ENCODE measurements at places on chromosomes 2 and 18. TPM values are rescaled to one million over a fixed set of nuclear protein-coding genes. Genes with fewer than 3 reads are reported as not detected.

The DYSF gene
- total RNA-seq = 6.3 TPM

The CLEC4F gene
- not detected for total RNA-seq

- no peak for DNase-seq
These were observed 81.9 kb upstream of the LRATD1 start for GRCh38 chr2:14550658-14551057.

- no peak for DNase-seq
These were observed 13.1 kb upstream of the UGT1A9 start for GRCh38 chr2:233658610-233659009.

The ABHD1 gene
- not detected for total RNA-seq

The KCNG2 gene
- not detected for total RNA-seq

The MEP1B gene
- not detected for total RNA-seq

DNA sequence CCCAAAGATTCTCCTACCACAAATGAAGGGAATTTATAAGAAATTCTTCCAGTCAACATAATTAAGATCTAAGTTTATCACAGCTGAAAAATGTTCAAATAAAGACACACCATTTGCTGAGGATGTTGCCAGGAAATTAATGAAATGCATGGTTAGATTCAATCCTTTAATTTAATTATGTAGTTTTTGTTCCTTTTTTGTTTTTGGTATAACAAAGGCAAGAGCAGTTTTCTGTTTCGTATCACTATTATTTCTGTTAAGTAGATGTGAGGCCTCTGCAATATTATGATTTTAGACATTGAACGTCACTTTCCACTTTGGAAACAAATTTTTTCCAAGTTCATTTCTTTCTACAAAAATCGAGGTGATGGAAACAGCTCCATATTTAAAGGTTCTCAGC lies 440.0 kb downstream of the THSD7B start:
- no peak for DNase-seq

The PROC gene
- 0.17 TPM for total RNA-seq

The TMEM37 gene
- 1.2 TPM for total RNA-seq

GRCh38 chr18:41992703-41993102 lies 37.7 kb downstream of the PIK3C3 start:
- no peak for DNase-seq

DNA sequence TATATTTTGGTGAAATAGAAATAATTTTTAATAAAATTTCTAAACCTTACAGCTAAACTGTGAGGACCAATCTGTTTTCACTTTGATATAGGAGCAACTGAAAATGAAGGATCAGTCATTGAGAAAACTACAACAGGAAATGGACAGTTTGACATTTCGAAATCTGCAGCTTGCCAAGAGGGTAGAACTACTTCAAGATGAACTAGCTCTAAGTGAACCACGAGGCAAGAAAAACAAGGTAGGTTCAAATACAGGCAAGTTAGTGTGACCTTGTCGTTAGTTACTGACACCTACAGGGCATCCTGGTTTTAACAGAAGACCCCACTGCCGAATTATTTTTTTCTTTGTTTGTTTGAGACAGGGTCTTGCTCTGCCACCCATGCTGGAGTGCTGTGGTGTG lies 75.5 kb upstream of the STON1 start:
- DNase-seq = no peak

The EFHD1 gene
- total RNA-seq = 16.6 TPM

- no peak for DNase-seq
These were observed 1.1 kb downstream of the MAPK4 start for GRCh38 chr18:50560681-50561629.

GRCh38 chr2:207617011-207617671 lies 8.1 kb downstream of the METTL21A start:
- DNase-seq = no peak

- DNase-seq = no peak
These were observed 14.7 kb upstream of the EML6 start for GRCh38 chr2:54708584-54709335.

The UNC50 gene
- 35.3 TPM for total RNA-seq

The UXS1 gene
- total RNA-seq = 79.7 TPM

DNA sequence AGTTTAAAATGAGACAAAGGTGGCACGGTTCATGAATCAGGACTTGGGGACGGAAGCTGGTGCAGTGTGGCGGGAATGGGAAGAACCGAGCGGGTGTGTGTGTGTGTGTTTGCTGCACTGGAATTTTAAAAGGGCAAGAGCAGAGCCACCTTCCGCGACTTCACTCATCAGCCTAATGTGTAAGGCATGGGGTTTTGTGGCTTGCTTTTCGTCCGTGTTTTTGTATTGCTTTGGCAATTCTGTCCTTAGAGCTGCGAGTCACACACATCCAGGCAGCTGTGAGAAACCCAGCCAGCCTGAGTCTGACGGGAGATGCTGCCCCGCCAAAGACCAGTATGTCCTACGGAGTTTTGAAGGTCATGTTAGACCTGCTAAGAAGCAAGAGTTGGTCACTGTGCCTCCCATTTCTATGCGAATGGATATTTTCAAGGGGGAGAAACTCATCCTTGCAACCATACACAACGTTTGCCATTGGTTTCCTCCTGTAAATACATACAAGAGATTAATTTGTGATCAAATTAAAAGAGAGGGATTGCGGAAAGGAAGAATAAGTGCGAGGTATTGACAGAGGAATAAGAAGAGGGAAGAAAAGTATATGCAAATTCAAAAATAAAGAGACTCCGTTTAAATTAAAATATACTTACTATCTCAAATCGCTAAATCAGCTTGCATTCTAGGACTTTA lies 665 bp upstream of the CACNB4 start:
- no peak for DNase-seq

- DNase-seq = no peak
These were observed 252.1 kb upstream of the SLC14A2 start for GRCh38 chr18:45363196-45363595.

- DNase-seq = peak; percentile 19
These were observed 18.3 kb downstream of the DNPEP start for GRCh38 chr2:219369447-219369861.

DNA sequence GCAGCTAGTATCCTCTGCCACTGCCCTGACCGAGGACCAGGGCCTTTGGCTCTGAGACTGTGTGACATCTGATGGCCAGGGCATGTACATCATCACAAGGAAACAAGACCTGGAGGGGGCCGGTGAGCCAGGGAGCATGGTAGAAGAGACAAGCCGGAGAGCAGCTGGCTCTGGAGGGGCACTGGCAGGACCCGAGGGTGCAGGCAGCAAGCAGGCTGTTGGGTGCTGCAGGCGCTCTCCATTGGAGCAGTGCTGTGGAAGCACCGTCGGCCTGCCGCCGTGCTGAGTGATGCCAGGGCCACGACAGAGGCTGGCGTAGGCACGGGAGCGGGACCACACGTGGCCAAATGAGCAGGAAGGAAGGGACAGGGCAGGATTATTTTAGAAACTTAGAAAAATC lies 335.2 kb downstream of the GBX2 start:
- DNase-seq = no peak

DNA sequence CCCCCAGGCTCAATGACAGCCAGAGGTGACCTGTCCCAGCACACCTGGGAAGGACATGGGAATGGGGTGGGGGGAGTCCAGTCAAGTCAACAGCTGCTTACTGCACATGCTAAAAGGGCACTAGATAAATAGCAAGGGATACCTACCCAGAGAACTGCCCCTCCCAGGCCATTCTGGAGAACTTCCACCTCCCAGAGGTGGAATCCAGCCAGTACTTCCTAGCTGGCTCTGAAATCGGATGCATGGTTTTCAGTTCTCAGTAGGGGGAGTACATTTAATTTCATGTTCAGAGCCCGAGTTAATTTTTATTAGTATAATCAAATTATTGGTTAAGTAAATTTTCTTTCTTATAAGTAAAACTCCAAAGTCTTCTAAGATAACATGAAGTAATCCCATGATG lies 28.9 kb upstream of the ITGA6 start:
- no peak for DNase-seq

DNA sequence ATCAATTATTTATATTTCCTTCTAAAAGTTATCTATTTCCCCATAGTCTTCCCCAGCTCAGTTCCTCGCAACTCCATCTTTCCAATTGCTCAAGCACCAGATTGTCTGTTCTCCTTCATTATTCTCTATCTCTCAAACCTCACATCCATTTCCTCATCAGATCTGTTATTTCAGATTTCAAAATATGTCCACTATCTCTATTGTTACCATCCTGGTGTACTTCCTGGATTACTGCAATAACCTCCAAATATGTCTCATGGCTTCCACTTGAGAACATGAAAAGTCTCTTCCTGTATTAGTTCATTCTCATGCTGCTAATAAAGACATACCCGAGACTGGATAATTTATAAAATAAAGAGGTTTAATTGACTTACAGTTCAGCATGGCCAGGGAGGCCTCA lies 641.7 kb upstream of the ZEB2 start:
- DNase-seq = no peak

DNA sequence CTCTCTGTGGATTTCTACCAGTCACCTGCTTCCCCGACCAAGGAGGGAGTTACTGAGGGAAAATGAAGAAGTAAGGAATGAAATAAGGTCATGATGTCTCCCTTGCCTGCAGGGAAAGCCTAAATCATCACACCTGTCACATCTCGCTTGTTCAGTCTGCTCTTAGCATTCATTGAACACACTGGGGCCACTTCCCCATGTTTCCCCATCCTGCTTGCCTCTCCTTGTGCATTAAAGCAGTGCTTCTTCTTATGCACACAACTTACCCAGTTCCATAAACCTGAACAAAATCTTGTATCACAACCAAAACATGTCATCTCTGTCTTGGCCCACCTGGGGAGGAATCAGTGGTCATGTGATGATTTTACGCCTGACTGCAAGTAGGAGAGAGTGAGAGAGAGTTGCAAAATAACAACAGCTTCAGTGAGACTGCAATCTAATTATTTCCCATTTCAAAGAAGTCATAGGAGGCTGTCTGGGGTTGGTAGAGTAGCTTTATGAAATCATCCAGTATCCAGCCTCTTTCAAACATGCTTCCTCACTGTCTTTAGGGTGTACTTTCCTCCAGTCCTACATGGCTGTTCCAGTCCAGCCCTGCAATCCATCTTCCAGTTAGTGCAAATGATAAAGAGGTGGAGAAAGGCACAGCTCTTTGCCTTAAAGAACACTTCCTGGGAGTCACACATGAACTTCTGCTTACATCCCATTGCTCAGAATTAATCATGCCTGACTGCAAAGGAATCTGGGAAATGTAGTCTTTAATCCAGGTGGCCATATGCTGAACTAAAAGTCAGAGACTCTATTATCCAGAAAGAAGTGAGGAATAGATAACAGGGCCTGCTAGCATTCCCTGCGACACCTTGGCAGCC lies 220.1 kb downstream of the HAUS1 start:
- peak; percentile 45 for DNase-seq

The EGR4 gene
- 0.07 TPM for total RNA-seq

The WDR43 gene
- 80.2 TPM for total RNA-seq

The HOXD13 gene
- total RNA-seq = not detected

DNA sequence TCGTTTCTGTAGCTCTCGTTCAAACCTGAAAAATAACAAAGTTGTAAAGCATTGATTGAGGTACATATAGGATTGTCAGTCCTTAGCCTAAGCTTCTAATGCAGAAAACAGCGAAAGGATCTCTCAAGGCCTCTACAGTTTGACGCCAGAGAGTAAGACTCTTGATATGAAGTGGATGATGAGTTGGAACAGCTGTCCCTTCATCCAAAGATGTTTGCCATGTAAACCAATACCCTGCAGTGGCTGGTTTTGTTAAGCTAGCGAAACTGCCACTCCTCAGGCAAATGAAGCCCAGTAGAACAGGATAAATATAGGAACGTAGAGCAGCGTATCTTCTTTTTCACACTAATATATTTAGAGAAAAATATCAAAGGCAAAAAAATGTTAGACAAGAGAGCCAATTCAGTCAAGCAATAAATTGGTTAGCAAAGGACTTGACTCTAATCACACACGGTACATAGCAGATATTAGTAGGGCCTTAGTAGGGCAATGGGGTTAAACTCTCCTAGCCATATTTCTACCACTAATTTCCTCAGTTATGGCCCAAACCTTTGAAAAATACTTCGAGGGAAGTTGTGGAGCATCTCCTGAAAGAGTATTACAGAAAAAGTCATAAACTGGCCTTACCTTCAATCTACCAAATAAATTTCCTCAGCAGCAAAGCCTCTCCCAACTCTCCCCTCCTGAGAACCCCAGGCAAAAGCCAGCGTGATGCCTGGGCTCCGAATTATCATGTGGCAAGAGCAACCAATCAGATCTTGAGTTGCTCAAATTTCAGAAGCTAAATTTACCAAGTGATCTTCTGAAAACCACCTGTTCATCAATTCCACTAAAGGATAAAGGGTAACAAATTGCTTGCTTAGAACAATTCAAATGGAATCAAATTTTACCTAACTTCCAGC lies at the start of gene NEB:
TSS of gene NEB (minus strand) at position 706 of the 902 bp plus-strand sequence. CDS start 1,320 bp downstream, outside the sequence.
- DNase-seq = no peak

DNA sequence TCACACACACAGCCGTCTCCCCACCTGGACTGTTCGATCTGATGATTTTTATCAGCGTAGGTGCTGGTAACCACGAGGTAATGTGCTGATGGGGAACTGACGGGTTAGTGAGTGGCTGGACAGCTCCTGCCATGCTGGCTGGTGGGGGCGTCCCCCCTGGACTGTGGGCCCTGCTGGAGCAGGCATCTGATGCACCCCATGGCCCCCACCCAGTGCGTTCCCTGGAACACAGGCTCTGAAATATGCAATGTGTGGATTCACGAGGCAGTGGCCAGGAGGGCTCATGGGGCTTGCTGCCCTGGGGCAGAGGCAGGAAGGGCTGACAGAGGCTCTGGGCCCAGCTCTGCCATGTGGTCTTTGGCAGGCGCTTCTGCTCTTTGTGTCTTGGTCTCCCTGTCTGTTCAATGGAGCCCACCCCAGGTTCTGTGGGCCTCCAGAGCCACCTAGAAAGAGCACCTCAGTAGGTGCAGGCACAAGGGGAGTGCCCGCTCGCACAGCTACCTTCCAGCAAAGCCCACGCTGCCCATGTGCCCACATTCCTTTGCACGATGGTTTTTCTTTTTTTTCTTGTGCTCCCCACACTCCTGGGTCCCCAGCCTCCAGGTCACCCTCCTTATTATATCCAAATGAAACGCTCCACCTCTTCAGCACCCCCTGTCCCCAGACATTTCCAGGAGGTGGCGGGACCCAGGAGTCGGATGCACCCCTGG lies 10.3 kb upstream of the PXDN start:
- DNase-seq = no peak

- no peak for DNase-seq
These were observed 57.6 kb upstream of the SERTAD2 start for GRCh38 chr2:64711252-64711800.

DNA sequence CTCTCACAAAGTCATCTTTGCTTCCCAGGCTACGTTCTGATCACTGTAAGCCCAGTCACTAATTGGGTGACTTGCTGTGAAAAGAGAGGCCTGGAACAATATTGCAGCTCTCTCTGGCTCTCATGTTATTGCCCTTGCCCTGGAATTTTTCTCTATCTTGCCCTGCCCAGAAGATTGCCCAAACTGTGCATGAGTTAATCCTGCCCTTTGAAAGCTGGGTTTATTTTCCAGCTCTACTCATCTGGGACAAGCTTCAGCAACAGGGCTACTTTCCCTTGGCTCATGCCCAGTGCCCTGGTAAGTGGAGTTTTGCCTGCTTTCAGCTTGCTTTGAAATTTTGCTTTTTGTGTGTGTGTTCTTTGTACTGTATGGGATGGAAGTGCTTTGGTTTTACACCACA lies 6.9 kb upstream of the EHBP1 start:
- DNase-seq = peak; percentile 25
